Transverse colon (tissue), 4 donors: ENCODE measurements at places on chromosomes 11 and 22. TPM values are rescaled to one million over a fixed set of nuclear protein-coding genes. Genes with fewer than 3 reads are reported as not detected.

The OR4B1 gene
- not detected for total RNA-seq

GRCh38 chr22:46128606-46129005, 21.7 kb upstream of the PPARA start:
- H3K36me3 ChIP-seq = no peaks in the 10 kb centered on the region
- H3K27ac ChIP-seq = no peak overlapping the region
- H3K4me3 ChIP-seq = no peak overlapping the region
- peaks cover 8% of the 10 kb centered on the region for H3K4me1 ChIP-seq
- H3K27me3 ChIP-seq = no peaks in the 10 kb centered on the region

DNA sequence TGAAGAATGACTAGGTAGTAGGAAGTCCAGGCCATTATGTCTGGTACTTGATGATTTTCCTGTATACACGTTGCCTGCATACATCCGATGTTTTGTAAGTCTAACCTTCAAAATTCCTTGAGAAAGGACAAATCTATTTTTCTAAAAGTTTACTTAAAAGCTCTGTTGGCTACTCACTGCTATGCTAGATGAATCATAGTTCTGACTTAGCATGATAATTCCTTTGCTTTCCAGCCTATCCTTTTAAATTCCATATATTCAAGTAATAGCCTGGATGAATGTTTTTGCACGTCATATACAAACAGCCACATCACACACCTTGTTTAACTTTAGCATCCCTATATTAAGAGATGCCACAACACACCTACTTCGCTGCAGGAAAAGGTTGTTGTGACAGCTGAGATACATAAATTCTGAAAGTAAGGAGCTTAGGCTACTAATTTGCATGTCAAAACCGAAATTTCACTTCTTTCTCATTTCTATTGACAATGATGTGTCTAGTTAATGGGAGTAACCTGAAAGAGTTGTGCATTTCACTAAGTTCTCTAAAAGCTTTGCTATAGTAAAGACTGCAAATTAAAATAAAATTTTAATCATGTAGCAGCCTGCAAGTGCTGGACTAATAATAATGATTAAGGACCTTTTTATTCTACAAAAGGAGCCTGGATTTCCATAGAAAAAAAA, 1116.4 kb downstream of the JRKL start:
- H3K36me3 ChIP-seq = no peaks in the 10 kb centered on the region
- no peak overlapping the region for H3K27ac ChIP-seq
- DNase-seq = no peak
- H3K4me3 ChIP-seq = no peak overlapping the region
- H3K4me1 ChIP-seq = no peaks in the 10 kb centered on the region

- no peak overlapping the region for H3K27ac ChIP-seq
- no peak for DNase-seq
- H3K4me3 ChIP-seq = no peak overlapping the region
- no peaks in the 10 kb centered on the region for H3K36me3 ChIP-seq
Observed at GRCh38 chr11:14396273-14396672, 37.3 kb upstream of the RRAS2 start.

GRCh38 chr22:46767249-46767985, 5.0 kb downstream of the TBC1D22A start:
- H3K4me3 ChIP-seq = no peak overlapping the region
- no peak for DNase-seq
- no peak overlapping the region for H3K27ac ChIP-seq
- H3K27me3 ChIP-seq = no peaks in the 10 kb centered on the region
- H3K4me1 ChIP-seq = peaks cover 57% of the 10 kb centered on the region

DNA sequence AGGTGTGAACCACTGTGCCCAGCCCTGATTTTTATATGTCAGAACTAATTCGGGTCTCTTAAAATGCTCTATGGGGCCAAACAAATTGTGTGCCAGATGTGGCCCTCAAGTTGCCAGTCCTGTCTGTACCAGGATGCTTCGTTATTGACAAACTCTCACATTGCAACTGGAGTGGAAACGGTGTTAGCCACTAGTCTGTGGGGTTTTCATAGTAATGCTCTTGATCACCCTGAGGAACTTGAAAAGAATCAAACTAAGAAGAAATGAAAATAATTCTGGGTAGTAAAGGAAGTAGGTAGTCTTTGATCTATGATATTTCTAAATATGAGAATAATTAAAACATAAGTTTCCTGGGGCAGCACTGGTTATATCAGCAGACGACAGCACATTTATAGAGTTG, 67.3 kb upstream of the ADSL start:
- H3K36me3 ChIP-seq = no peaks in the 10 kb centered on the region
- DNase-seq = no peak
- no peak overlapping the region for H3K4me3 ChIP-seq
- H3K4me1 ChIP-seq = peaks cover 9% of the 10 kb centered on the region

DNA sequence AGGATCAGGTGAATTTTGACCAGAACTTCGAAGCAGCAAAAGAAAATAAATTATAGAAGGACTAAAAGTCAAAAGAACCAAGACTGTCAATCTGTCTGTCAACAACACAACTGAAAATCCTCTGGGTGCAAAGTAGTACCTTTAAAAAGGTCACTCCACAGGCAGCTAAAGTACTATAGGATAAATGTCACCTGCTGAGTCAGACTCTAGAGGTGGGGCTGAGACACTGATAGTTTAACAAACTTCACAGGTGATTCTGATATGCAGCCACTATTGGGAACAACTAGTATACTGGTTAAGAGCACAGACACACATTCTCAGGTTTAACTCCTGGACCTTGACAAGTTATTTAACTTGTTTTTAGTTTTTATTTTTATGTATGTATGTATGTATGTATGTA, 107.3 kb downstream of the FCHSD2 start:
- no peak for DNase-seq
- no peaks in the 10 kb centered on the region for H3K27me3 ChIP-seq
- peaks cover 5% of the 10 kb centered on the region for H3K4me1 ChIP-seq
- H3K4me3 ChIP-seq = no peak overlapping the region

- H3K27ac ChIP-seq = no peak overlapping the region
- H3K36me3 ChIP-seq = no peaks in the 10 kb centered on the region
- no peaks in the 10 kb centered on the region for H3K4me1 ChIP-seq
- no peak for DNase-seq
Observed at GRCh38 chr11:10993640-10994039, 135.8 kb upstream of the ZBED5 start.

GRCh38 chr11:119589001-119589400, 140.0 kb downstream of the NECTIN1 start:
- peaks cover 14% of the 10 kb centered on the region for H3K4me1 ChIP-seq
- no peak overlapping the region for H3K4me3 ChIP-seq
- H3K36me3 ChIP-seq = no peaks in the 10 kb centered on the region
- peaks cover 27% of the 10 kb centered on the region for H3K27me3 ChIP-seq

The CARD10 gene
- total RNA-seq = 166 TPM

GRCh38 chr11:104602643-104603042, 295.6 kb downstream of the CASP12 start:
- no peak for DNase-seq
- H3K4me3 ChIP-seq = no peak overlapping the region
- H3K36me3 ChIP-seq = no peaks in the 10 kb centered on the region
- H3K4me1 ChIP-seq = no peaks in the 10 kb centered on the region

GRCh38 chr11:3136546-3137455, 28.3 kb downstream of the OSBPL5 start:
- DNase-seq = no peak
- H3K36me3 ChIP-seq = no peaks in the 10 kb centered on the region
- H3K4me3 ChIP-seq = no peak overlapping the region
- H3K27me3 ChIP-seq = no peaks in the 10 kb centered on the region
